Activated CD4-positive, alpha-beta T cell treated with anti-CD3 and anti-CD28 coated beads for 4 hours (primary cell): ENCODE measurements at places on chromosomes 7 and 10.

- DNase-seq, result no peak
Measured at GRCh38 chr7:90383422-90383821, 19.8 kb upstream of the CLDN12 start.

DNA sequence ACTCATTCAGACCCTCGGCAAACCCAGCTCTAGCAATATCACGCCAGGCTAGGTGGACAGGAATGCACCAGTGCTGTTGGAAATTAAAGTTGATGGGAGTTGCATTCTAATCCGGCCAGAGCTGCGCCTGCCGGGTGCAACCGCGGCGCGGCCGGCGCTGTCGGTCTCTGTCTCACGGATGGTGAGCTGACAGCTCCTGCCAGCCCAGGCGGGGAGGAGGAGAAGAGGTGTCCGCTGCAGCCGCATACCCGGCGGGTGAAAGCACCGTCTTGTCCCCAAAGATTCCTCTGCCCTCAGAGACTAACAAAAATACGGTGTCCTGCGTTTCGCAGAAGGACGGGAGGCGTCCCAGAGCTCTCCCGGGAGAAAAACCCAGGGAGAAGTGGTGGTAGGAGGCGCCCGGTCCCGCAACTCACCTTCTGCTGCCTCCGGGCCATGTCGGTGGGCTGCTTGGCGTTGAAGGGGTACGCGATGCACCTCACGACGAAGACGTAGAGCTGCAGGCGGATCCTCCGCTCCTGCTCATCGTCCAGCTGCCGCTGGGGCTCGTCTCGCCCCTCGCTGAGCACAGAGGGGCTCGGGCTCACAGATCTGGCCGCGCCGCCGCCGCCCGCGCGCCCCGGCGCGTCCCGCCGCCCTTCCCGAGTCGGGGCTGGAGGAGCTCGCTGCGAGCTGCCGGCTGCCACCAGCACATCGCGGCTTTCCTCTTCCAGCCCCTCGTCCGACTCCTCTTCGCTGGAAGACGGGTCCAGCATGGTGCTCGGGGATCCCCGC lies 490 bp downstream of the CADPS2 start:
- no peak for DNase-seq

GRCh38 chr7:128917122-128917521 lies 6.6 kb upstream of the KCP start:
- no peak for DNase-seq

- no peak for DNase-seq
Measured at GRCh38 chr7:115060095-115060870, 138.4 kb downstream of the MDFIC start.

GRCh38 chr10:132293813-132294520 lies 13.8 kb downstream of the STK32C start:
- DNase-seq, result no peak

DNA sequence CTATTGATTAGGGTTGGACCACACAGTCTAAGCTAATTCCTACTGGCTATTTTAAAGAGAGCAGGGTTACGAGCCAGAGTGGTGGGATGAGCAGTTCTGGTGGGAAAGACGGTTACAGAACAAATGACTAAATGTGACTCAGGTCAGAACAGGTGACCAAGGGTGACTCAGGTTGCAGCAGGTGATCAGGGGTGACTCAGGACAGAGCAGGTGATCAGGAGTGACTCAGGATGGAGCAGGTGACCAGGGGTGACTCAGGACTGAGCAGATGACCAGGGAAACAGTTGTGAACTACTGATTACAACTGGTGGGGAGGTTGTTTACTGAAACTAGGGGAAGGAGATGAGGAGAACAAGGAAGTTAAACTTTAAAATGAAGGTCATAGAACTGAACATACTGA lies 366.3 kb downstream of the ABCA13 start:
- DNase-seq, result no peak

GRCh38 chr7:29754874-29755490 lies 51.3 kb upstream of the WIPF3 start:
- no peak for DNase-seq

DNA sequence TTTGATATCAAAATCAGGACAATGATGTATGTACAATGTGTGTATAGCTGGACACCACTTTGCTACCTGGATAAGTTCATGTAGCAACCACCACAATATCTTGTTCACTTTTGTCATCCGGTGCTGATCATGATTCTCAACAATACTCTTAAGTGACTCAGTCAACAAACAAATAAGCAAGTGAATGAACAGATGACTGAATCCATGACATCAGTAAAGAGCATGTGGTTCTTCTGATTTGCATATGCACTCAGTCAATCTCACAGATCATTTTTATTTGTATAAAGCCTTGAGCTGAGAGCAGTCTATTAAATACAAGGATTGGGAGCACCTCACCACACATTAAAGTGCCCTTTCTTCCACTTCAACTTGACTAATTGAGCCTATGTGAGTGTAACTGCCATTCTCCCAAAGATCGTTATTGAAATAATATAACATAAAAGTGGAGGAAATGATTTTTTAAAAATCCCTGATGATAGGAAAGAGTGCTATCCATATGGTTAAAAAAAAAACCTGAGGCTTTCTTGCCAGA lies 69.5 kb downstream of the NPSR1 start:
- no peak for DNase-seq

GRCh38 chr10:60549686-60550085 lies 160.0 kb upstream of the ANK3 start:
- DNase-seq, result no peak

DNA sequence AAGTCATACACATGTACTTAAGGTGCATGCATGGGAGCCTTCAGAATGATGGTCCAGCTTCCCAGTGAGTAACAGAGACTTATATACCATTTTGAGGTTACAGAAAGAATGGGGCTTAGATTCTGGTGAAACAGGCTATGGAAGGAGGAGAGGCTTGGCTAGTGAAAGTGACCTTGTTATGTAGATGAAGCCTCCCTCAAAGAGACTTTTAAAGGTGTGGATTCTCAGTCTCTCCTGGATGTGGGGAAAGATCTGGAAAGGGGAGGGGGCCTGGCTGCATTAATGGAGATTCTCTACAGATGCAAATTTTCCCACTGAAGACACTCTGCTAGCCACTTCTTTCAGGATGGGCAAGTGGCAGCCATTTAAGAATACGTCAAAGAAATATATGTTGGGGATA lies 5.5 kb downstream of the RASSF4 start:
- no peak for DNase-seq

- DNase-seq, result no peak
Measured at GRCh38 chr7:11726001-11726793, 105.8 kb downstream of the THSD7A start.

DNA sequence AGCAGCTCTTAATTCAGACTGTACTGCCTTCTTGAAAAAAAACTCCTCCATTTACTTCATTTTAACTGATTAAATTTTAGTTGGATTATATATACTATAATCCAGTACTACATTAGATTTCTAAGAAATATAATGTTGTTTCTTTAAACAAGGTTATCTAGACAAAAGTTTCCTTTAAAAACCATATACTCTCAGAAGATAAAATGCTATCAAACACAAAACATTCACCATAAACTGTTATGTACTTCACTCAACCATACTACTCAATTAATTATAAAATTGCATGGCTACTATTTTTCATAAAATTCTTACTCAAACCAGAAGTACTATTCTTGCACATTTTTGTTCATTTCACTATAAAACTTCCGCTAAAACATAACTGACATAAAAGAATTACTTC lies 12.7 kb downstream of the GPR22 start:
- DNase-seq, result no peak

DNA sequence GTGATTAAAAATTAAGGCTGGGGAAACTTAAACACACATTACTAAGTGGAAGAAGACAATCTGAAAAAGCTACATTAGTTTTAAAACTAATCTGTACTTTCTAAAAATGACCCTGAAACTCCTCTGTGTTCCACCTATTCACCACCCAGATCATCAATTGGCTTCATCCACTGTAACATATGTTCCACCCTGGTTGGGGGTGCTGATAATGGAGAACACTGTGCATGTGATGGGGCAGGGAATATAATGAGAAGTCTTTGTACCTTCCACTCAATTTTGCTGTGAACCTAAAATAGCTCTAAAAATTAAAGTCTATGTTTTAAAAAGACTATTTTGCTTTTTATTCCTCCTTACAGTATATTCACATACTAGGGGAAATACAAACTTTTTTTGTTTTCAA lies 132.7 kb downstream of the CNOT4 start:
- no peak for DNase-seq

DNA sequence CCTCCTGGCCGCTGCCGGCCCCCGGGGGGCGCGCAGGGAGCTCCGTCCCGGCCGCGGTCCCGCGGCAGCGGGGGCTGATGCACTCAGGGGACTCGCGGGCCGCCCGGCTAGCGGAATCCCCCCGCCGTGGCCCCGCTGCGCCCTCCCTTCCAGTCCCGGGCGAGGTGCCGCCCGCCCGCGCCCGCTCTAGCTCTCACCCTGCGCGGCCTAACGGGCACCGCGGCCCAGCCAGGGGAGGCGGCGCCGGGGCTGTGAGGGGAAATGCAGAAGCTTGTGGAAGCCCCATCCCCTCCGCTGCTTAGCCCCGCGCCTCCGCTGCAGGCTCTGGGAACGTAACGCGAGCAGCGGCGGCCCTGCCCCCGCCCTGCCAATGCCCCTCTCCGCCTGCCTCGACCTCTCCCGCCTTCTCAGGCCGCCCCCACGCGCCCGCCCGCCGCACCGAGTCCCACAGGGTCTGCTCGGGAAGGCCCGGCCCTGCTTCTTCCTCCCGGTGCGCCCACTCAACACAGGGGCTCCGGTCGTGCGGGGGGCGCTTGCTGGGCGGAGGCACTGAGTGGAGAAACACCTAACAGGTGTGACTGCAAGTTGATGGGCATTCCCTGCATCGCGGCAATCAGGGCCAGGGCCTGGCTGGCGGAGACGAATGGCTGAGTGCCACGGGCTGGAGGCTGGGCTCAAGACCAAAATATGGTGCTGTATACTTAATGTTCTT lies 384 bp upstream of the TMEM229A start:
- DNase-seq, result no peak

GRCh38 chr10:123180101-123181090 lies 26.2 kb downstream of the BUB3 start:
- DNase-seq, result no peak

GRCh38 chr7:98354511-98355249 lies 46.2 kb downstream of the BAIAP2L1 start:
- no peak for DNase-seq

GRCh38 chr10:125123476-125124114 lies 36.8 kb downstream of the CTBP2 start:
- no peak for DNase-seq

DNA sequence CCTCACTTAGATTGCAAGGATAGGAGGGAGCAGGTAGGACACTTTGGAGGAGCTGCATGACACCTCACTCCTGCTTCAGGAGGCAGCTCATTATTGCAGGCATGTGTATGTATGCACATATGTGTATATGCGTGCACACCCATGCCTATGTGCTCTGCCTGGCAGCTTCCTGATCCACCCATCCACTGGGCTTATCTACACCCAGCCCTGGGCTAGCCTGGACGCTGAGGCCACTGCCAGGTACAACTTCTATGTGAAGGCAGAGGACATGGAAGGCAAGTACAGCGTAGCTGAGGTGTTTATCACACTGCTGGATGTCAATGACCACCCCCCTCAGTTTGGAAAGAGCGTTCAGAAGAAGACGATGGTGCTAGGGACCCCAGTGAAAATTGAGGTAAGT lies 13.3 kb downstream of the LRIT2 start:
- no peak for DNase-seq

DNA sequence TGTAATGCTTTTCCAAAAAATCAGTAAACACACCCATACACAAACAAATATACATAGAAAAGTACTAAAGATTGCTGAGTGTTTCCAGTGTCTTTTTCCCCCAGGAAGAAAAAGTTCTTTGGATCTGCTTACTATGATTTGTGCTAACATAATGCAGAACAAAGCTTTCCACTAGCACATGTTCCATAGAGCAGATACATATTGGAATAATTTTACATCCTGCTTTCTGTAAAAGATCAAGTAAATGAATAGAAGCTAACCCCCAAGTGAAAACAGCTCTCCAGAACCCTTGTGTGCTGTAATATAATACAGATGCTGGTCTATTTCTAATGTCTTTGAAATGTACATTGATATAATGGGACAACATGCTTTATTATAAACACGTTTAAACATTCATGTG lies 125.5 kb downstream of the PON1 start:
- no peak for DNase-seq

DNA sequence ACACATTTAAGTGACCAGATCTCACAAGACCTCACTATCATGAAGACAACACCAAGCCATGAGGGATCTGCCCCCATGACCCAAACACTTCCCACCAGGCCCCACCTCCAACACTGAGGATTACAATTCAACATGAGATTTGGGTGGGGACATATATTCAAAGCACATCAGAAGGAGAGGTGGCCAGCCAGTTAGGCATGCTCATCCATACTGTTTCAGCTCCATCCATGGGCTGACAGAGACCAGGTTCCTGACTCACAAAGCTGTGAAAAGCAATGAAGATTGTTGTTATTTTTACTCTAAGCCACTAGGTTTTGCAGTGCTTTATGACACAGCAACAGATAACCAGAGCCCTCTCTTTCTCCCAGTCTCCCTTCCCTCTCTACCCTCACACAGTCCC lies 36.0 kb downstream of the C10orf71 start:
- DNase-seq, result no peak

GRCh38 chr10:32687546-32687945 lies 241.6 kb downstream of the CCDC7 start:
- no peak for DNase-seq

- no peak for DNase-seq
Measured at GRCh38 chr10:4256971-4257370, 472.0 kb upstream of the KLF6 start.

DNA sequence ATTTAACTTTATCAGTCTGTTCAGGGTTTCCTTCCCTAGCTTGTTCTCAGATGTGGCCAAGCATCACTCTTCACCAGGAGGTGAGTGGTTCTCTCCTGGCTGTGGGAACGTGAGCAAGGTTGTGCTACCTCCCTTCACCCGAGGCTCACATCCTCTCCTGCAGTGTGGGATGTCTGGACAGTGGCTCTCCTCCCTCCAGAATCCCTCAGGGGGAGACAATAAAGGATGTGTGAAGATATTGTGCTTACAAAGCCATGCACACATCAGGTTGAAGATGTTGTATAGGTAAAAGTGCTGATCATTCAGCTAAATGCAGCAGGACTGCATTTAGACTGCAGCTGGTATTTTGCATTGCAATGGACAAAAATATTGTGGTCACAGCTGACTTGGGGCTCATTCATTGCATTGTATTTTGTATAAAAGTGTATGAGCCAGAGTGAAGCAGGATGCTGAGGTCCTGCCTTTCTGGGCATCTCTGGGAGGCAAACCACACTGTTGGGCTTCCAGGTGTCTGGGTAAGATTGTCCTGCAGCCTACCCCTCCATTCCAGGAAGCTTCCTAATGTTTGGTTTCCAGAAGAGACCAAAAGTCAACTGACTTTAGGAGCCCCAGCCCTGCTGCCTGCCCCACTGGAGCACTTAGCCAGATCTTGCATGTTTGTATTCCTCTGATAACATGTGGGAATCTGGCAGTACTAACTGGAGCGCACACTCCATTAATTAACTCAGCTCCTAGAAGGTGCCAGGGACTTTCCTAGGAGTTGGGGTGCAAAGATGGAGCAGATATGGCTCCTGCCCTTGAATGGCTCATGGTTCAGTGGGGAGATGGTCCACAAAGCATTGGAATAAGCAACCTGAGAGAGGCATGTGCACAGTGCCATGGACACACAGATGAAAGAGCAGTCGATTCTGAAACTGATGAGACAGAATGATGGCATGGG lies 292.5 kb upstream of the ZNF32 start:
- no peak for DNase-seq

GRCh38 chr7:35571611-35572240 lies 123.2 kb downstream of the HERPUD2 start:
- no peak for DNase-seq
